Cerebellar nuclear complex (tissue), 1 donor: ENCODE measurements at places on chromosomes 13 and 19.

DNA sequence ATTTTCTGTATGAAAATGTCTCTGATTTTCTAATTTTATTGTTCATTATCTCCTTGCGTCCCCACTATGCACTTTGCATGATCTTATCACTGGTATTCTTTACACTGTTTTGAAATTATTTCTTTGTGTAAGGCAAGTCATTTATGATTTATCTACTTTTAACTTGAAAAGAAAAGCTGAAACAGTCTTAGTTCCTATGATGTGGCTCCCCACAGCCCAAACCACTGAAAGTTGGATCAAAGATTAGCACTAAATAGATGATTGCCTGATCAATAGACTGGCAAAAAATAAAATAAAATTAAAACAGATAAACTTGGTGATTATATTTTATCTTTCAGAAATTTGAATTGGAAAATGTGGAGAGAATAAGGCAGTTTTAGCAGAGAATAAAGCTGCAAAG is 1101.9 kb downstream of the PCDH9 start:
- no peak for DNase-seq

- no peak for DNase-seq
Measured at GRCh38 chr19:4660993-4661392, 9.1 kb downstream of the MYDGF start.

DNA sequence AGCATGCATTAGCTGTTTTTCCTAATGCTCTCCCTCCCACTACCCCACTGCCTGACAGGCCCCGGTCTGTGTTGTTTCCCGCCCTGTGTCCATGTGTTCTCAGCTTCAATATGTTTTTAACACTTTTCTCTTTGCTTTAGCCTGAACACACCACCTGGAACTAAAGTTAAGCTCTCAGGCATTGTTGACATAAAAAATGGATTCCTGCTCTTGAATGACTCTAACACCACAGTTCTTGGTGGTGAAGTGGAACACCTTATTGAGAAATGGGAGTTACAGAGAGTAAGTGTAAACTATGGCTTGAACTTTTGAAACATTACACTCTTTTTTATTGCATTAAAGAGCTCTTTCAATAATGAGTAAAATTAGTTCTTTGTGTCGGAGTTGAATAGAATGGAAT is 70.1 kb downstream of the TDRD3 start:
- no peak for DNase-seq

DNA sequence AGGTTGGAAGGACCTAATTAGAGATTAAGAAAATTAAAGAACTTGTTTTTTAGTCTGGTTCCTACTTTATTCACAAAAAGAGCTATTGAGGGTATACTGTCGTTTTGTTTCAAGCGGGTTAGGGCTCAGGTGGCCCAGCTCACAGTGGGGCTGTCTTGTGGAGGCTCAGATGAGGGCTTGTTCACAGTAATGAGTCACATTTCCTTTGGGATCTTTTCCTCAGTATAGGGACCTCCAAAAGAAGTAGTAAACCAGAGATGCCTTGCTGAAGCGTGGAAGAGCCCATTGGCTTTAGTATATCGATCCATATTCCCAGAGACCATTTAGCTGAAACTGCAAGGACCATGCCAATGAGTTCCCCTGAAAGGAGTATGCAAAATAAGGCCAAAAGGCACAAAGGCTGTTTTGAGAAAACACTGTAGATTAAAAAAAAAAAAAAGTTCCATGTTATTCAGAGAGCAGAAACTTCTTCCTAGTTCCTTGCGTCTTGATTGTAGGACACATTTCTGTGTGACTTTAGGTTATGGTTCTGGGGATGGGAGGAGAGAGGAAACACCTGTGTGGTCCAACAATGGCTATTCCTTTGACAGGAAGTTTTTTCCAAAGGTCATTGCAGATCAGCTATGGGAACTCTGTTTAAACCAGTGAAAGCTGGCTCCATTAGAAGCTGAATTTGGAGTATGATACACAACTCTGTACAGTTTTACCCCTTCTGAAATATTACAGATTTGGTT is 32.8 kb upstream of the GPI start:
- no peak for DNase-seq

DNA sequence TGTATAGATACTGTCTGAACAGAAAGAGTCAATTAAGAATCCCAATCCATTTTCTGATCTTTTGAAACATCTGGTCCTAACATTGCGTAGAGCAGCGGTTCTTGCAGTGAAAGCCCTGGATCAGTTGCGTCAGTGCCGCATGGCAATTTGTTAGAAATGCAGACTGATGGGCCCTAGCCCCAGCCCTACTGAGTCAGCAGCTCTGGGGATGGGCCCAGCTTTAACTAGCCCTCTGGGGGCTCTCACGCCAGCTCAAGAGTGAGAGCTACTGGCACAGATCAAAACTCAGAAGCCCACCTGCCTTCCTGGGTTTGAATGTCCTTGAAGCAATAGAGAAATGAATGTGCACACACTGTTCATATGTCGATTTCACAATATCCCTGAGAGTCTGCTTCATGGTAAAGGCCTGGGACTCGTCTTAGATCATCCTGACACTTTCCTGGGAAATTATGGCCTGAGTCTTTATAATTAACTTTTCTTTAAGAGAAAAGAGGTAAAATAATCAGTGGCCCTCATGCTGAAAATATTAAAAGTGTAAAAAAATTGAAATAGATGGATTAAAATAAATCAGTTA is 206.8 kb upstream of the TMTC4 start:
- no peak for DNase-seq

DNA sequence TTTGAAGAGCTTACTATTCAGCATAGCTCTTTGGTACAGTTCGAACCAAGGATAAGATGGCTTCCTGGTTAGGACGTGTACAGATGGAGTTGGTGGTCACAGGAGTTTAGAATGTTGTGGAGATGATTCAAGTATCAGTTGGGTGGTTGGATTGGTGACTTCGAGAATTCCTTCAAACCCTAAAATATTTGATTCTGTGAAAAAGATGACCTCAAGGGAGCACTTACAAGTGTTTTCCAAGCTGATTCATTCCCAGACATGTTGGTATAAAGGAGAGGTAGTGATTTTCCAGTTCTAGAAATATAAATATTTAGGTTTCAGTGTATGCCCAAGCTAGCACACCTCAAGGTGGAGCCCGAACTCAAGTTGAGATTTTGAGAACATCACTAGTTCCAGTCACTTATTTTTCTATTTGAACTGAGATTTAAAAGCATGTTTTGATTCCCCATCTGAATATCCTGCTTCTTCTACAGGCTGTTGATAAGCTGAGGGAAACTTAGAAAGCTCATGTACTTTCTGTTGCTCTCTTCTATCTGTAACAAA is 306.1 kb downstream of the DCT start:
- DNase-seq: no peak

- no peak for DNase-seq
Measured at GRCh38 chr13:43544011-43544410, 242.8 kb downstream of the ENOX1 start.
